ENCODE measurements at places on chromosomes 5 and 9.

- no peak for DNase-seq
Measured at GRCh38 chr9:1005043-1005667, 28.7 kb downstream of the DMRT3 start.

- DNase-seq, result no peak
Measured at GRCh38 chr9:76709020-76709419, 55.2 kb upstream of the PCA3 start.

GRCh38 chr9:88166660-88167059 is 28.4 kb upstream of the SPATA31C2 start:
- DNase-seq, result no peak

DNA sequence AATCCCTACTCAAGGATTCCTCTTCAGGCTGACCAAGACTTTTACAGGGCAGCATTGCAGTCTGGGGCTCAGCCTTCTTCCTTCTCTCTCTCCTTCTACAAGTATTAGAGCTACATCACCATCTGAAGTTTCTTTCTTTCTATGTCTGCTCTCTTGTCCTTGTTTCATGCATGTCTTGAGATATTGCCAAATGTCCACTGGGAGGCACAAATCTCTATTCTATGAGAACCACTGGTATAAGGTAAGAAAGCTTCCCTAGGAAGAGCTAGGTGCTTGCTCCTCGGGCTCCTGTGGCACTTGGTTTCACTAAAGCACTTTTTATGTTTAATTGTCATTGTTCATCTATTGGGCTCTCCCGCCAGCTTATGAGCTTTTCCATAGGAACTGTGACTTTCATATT is 289.2 kb upstream of the PCSK5 start:
- DNase-seq, result no peak

DNA sequence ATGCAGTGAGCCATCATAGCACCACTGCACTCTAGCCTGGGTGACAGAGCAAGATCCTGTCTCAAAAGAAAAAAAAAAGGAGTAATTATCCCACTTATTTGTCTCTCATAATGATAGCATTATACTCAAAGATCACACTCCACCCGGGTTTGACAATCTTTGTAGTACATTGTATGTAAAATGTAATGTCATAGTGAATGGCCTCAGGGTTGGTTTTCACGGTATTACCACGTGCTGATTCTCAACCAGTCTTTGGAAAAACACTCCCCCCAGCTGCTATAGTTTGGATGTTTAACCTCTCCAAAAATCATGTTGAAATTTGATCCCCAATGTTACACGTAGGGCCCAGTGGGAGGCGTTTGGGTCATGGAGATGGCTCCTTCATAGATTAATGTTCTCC is 402.4 kb upstream of the GRAMD2B start:
- no peak for DNase-seq

GRCh38 chr9:35416098-35416427 is 73.8 kb upstream of the RUSC2 start:
- no peak for DNase-seq

Data from psoas muscle (tissue), 8 donors.